ENCODE measurements at places on chromosomes 1 and 21. TPM values are rescaled to one million over a fixed set of nuclear protein-coding genes. Genes with fewer than 3 reads are reported as not detected.

GRCh38 chr21:41933313-41934079 is 20.3 kb downstream of the C2CD2 start:
- DNase-seq = no peak

DNA sequence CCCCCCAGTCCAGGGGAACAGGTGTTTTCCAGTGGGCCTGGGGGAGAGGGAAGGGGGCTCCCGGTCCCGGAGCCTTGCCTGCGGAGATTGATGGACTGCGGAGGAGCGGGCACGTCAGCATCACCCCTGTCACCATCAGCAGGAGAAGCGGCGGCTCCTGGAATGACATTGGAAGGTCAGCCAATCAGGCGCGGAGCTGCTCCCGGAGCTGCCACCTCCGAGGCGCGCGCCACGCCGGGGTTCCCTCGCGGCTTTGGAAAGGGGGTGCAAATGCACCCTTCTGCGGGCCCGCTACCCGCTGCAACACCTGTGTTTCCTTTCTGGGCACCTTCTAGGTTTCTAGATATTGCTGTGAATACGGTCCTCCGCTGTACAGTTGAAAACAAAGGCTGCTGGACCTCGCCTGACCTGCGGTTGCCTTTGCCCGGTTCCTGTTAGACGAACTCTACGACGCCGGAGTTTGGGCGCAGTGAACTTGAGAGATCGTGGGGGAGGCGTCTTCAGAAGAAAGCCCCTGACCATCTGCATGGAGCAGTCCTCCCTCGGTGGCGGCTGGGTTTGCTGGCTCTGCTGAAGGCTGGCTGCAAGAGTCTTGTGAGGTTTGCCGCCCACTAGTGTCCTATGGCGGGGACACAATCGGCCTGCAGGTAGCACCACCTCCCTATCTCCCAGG is 5.3 kb downstream of the DSCAM start:
- no peak for DNase-seq

- DNase-seq = no peak
These were observed 230.1 kb upstream of the MAP1LC3C start for GRCh38 chr1:242228991-242229390.

DNA sequence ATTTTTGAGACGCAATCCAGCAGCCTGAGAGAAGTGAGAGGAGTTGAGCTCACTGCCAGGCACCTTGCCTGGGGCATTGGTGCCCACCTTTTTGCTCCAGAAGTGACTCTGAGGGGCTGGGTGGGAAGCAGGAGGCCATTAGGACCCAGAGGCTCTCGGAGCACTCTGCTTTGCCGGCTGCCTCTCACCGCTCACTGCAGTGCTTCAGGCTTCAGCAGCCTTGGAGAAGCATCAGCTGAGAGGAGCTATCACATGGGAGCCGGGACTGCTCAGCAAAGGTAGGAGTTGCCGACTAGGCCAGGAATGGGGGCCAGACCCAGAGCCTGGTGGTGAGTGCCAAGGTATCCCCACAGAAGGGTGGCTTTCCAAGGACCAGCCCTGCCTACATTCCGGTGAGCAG is at the start of gene GPR61:
TSS of gene GPR61 (plus strand) at position 197 of the 400 bp plus-strand sequence. CDS start 3,151 bp downstream, outside the sequence.
- no peak for DNase-seq

- no peak for DNase-seq
These were observed 92.7 kb downstream of the MAB21L3 start for GRCh38 chr1:116203920-116204319.

- no peak for DNase-seq
These were observed 86.8 kb downstream of the COL24A1 start for GRCh38 chr1:86069757-86070145.

DNA sequence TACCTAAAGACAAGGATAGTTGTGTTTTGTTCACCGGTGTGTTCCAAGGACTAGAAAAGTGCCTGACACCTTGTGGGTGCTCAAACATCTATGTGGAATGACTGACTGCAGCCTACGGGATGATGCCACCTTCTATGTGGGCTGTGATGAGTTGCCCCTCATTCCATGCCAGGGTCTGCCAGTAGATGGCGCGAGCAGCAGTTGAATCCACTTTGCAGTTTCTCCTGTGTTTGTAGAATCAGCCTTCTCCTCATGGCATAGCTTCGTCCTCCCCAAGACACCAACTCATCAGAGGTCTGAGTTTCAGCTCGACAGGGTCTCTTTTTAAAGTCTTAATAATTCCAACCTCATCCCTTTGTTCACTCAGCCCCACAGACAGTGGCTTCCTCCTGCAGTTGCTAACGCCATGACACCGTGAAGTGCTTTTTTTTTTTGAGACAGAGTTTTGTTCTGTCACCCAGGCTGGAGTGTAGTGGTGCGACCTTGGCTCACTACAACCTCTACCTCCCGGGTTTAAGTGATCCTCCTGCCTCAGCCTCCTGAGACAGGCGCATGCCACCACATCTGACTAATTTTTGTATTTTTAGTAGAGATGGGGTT is 133.7 kb downstream of the CAPN8 start:
- DNase-seq = peak; percentile 10

- DNase-seq = no peak
These were observed 41.4 kb downstream of the MRPL37 start for GRCh38 chr1:54241364-54241763.

- peak; percentile 24 for DNase-seq
These were observed 749 bp downstream of the CITED4 start for GRCh38 chr1:40861224-40862003.

DNA sequence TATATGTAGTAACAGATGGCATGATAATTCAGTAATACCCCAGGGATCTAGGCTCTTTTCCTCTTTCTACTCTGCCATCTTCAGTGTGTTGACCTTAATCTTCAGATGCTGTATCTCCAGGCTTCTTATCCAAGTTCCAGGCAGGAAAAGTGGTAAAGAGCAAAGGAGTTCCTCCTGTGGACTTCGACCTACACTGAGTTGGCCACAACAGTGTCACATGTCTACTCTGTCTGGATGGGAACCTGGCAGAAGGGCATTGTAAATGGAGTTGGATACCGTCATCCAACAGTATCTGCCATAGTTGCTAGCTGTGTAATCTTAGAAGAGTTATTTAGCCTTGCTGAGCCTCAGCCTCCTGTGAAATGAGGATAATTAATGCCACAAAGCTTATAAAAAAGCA is 21.9 kb downstream of the IL23R start:
- no peak for DNase-seq

DNA sequence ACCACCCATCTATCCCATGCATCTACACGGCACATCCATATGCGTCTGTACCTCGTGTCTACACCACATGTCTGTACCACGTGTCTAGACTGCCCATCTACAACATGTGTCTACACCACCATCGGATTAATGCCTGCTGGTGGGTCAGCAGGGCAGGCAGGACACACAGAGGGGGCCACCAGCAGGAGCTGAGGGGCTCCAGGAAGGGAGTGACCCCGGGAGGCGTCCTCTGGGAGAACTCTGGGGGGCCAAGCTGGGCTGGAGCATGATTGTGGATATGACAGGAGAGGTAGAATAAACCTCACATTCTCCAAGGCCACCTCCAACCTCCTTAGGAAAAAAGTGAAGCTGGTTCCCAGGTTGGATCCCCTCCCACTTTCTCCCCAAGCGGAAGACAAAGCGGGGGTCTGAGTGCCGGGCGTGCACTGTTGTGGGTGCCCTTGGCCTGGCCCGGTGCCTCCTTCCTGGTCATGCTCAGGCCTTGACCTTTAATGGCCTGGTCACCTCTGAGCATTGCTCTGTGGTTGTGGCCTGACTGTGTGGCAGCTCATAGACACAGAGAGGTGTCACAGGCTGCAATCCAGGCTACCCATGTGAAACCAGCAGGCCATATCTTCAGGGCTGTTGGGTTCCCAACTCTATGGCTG is 881 bp upstream of the ACTRT2 start:
- no peak for DNase-seq

GRCh38 chr1:208461680-208462079 is 217.5 kb upstream of the PLXNA2 start:
- DNase-seq = no peak

GRCh38 chr1:17250601-17251000 is 1.7 kb downstream of the PADI3 start:
- no peak for DNase-seq

DNA sequence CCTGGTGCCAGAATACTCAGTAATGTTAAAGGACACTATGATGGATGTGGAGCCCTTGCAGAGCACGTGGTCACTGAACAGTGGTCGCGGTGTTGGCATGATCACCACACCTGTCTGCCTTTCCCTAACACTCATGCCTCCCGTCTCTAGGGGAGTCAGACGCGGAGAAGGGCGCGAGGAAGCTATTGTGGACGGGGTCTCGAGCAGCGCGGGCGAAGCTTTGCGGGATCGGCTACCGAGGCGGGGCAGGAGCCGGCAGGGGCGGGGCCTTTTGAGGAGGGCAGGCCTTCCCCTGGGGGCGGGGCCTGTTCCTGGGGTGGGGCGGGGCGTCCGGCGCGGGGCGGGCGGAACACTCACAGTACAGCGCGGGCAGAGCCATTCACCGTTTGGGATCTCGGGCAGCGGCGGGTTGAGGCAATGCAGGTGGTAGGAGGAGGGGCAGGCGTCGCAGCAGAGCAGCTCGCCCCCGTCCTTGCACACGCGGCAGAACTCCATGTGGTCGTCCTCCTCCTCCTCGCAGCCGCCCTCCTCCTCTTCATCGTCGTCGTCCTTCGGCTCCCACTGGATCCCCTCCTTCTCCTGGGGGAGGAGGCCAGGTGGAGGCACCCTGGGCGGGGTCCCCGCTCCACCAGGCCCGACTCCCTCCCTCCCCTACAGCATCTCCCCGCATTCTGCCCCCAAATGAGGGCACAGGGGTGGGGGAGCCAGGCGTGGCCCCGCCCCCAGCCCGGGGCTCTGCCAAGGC is 31.5 kb downstream of the CHD5 start:
- DNase-seq = peak; percentile 59

DNA sequence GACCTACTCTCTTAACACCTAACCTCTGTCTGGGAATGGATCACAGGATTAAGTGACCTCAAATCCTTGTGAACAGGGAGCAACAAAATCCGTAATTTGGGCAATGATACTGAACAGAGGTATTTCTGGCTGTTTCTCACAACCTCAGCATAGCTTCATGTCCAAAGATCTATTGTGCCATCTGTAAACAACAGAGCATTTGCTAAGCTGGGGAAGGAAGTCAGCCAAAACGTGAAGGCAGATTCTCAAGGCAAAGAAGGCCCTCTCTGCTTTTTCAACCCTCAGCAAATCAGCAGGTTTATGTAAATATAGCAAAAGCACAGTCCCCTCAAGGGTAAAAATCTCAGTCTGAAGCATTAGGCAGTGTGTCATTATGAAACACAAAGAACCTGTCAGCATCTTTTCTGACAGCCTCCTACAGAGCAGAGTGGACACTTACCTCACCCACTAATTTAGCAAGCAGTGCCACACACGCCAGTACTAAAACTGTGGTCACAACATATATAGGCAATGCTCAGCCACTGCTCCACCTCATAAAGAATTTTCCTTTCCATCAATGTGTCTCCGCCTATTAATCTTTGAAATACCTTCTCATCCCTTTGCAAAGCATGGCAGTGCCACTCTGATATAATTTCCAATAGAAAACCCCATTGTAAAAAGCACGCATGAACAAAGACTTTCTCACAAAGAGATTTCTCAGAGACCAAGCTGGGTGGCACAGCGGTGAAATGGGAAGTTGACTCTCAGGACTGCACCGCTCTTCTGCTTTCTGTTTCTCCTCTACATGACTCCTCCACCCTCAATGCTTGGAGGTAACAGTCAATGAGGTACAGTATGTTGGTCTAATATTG is 188.0 kb downstream of the RERE start:
- DNase-seq = no peak

DNA sequence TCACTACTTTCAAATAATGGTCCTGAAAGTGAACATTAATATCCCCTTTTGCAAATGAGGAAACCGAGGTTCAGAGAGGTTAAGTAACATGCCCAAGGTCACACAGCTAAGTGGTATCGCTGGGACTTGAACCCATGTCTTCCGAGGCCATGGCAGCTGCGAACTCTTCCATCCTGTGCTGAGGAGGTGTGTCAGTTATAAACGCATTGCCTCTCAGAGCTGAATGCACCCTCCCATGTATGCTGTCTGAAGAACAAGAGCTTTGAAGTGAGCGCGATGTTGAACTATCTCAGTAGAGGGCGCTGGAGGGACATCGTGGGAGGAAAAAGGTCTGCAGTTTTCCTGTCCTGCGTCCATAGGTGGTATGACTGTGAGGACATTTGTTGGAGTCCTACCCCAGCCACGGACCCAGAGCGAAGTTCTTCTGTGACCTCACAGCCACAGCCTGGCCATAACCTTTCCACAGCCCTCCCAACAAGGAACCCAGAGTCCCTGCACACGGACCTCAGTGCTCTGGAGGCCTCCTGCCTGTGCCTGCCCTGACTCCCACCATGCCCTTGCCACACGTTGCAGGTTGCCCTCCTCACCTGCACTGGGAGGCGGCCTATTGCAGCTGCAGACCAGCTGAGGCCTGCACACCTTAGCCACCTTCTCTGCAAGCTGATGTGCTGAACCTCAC is 7.5 kb downstream of the MYOC start:
- peak; percentile 69 for DNase-seq

GRCh38 chr1:7478809-7479499 is 292.1 kb upstream of the VAMP3 start:
- DNase-seq = no peak

DNA sequence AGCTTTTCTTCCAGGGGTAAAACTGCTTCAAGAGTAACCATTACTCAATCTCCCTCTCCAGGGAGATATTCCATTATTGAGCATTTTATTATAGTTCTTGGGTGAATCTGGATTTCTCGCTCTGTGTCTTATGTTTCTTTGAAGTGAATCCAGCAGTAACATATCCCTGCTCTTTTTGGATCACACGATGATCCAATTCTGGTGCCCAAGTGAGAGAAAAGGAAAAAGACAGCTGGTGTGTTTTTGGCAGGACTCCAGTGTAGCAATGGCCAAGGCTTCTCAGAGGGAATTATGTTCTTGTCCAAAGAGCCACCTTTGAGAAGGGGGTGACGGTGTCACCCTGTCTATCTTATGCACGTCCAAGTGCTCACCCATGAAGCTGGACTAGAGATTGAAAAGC is 140.3 kb upstream of the ERRFI1 start:
- DNase-seq = no peak

- no peak for DNase-seq
These were observed 1.2 kb downstream of the HDGF start for GRCh38 chr1:156750191-156750672.

DNA sequence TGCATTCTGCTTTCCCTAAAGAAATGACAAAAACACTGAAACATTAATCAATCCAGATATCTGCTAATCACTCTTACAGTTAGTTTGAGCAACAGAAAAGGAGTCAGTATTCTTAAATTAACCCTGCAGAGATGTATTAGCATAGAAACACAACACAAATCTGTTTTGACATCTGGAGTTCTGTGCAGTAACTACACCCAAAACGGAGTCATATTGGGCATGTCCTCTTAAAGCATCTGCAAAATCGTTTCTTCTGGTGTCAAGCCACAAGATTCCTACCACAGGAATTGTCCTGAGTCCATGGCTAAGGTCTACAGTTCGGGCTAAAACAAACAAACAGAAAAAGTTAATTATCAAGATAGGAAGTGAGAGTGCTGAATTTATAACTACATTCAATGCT is 332.1 kb upstream of the PKN2 start:
- no peak for DNase-seq

GRCh38 chr21:17819877-17820229 is 697 bp upstream of the C21orf91 start:
- no peak for DNase-seq

Gene MSH4
- 1.0 TPM for total RNA-seq

Gene DPYD
- 39.3 TPM for total RNA-seq

Gene PTPRF
- 0.08 TPM for total RNA-seq

Gene TAL1
- not detected for total RNA-seq

Gene CROCC
- 124 TPM for total RNA-seq

Gene REN
- total RNA-seq = not detected

Gene BLZF1
- total RNA-seq = 17.5 TPM

Gene HPCAL4
- total RNA-seq = 32.5 TPM

Gene ATP1A4
- total RNA-seq = not detected

Gene LINGO4
- not detected for total RNA-seq

Gene SAMD11
- total RNA-seq = not detected

Gene VASH2
- not detected for total RNA-seq

Gene SPSB1
- total RNA-seq = 1.5 TPM

Gene COPA
- 120 TPM for total RNA-seq

Gene ADGRB2
- total RNA-seq = not detected
